NB4 (cell line): ENCODE measurements at places on chromosomes 3 and 15.

- no peak for DNase-seq
Measured at GRCh38 chr3:100001526-100002270, 112.6 kb downstream of the FILIP1L start.

DNA sequence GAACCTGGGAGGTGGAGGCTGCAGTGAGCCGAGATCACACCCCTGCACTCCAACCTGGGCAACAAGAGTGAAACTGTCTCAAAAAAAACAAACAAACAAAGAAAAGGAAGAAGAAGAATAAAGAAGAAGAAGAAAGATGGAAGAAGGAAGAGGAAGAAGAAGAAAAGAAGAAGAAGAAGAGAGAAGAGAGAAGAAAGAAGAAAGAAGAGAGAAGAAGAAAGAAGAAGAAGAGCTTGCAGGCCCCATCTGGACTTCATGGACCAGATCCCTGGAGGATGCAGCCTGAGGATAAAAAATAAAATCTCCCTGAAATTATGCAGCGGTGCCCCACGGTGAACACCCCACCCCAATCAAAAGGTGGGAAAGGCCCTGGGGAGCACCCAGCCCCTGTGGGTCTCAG lies 8.8 kb upstream of the MESP1 start:
- DNase-seq: no peak

GRCh38 chr3:13018043-13018451 lies 55.2 kb downstream of the IQSEC1 start:
- DNase-seq: no peak

DNA sequence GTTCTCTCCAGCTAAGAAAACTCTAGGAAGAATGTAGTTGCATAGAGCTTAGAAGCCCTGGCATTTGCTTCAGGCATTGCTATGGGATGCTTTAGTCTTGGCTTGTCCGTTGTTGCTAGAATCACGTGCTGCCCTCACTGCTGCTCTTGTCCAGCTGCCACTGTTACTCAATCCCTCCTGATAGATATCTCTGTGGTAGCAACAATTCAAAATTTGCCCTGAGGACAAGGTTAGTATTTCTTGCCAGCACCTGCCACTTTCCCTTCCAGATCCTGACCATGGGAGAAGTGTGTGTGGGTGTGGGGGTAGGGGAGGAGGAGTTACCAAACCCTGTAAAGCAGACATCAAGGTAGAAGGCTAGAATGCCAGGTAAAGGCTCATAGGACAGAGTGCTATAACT lies 113.8 kb downstream of the PPM1L start:
- no peak for DNase-seq

DNA sequence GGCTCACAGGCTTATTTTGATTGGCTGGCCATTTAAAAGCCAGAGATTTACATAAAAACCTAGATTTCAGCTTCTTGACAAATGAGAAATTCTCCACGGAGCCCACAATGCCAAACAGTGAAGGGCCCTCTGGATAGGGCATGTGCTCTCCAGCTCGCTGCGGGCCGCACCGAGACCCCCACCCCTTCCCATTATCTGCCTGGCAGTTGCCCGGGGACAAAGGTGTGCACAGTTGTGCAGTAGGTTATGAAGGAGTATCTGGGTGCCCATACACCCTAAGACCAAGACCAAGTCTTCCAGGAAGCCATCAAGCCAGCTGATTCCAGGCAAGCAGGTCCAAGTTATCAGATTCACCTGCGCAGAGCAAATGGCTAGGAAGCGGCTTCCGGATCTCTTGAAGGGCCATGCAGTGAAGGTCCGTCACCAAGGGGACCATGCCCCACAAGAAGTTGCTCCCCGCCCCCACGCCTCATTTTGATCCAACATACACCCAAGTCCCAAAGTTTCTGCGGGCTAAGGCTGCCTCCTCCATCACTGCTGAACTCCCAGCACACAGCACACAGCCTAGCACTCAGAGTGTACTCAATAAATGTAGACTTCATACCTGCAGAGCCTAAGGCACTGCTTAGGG lies 1.3 kb downstream of the MRPS25 start:
- DNase-seq: no peak
